ENCODE measurements at places on chromosomes 4 and X.

DNA sequence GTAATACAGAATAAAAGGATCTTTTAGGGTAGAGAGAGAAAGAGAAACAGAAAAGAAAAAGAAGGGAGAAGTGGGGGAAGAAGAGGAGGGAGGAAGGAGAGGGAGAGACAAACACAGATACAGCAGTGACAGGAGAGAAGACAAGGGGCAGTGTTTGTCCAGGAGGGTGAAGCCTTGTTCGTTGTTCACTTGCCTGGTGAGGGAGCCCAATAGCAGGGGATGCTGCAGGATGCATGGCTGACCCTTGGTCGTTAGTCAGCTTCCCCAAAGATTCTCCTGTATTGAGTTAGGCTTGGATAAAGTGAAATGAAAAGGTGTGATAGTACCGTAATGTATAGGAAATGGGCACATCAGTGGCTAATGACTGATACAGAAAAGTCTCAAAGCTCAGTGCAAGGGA is 403.7 kb downstream of the IL15 start:
- DNase-seq = no peak

GRCh38 chr4:132691026-132691425 is 458.1 kb upstream of the PCDH10 start:
- DNase-seq = no peak

DNA sequence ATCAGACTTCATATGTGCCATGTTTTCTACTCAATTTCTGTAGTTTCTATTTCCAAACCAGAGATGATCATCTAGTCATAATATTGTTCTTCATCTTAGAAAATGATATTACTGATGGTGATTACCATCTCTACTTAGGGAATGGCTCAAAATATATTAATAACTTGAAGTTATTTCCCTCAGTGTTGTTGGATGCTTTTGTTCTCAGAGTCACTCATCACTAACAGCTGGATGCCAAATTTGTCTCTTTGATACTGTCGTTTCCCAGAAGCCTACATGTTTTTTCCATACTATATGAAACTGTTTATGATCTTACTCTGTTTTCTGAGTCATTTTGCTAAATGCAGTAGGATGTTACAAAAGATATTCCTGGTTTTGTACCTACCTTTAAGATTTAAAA is 8.9 kb downstream of the PGAM4 start:
- no peak for DNase-seq

- no peak for DNase-seq
These were observed 93.1 kb downstream of the PDLIM5 start for GRCh38 chr4:94544811-94545210.

GRCh38 chr4:143232277-143232676 is 47.6 kb downstream of the USP38 start:
- DNase-seq = no peak

GRCh38 chrX:150051096-150051495 is 112.8 kb upstream of the EOLA2 start:
- DNase-seq = no peak
